Gastroesophageal sphincter (tissue), 4 donors: ENCODE measurements at places on chromosomes 2 and 18.

GRCh38 chr2:191078165-191078867, 64.3 kb upstream of the STAT1 start:
- no peaks in the 10 kb centered on the region for H3K27me3 ChIP-seq
- no peak overlapping the region for H3K27ac ChIP-seq
- H3K36me3 ChIP-seq = no peaks in the 10 kb centered on the region
- H3K4me3 ChIP-seq = no peak overlapping the region
- no peak for ATAC-seq

- H3K4me3 ChIP-seq = no peak overlapping the region
- peaks cover 16% of the 10 kb centered on the region for H3K4me1 ChIP-seq
- H3K27ac ChIP-seq = peak overlapping the region; percentile 48
- H3K36me3 ChIP-seq = no peaks in the 10 kb centered on the region
- H3K27me3 ChIP-seq = no peaks in the 10 kb centered on the region
- ATAC-seq = no peak
These were observed 40.3 kb downstream of the COPS8 start for GRCh38 chr2:237125967-237126366.

DNA sequence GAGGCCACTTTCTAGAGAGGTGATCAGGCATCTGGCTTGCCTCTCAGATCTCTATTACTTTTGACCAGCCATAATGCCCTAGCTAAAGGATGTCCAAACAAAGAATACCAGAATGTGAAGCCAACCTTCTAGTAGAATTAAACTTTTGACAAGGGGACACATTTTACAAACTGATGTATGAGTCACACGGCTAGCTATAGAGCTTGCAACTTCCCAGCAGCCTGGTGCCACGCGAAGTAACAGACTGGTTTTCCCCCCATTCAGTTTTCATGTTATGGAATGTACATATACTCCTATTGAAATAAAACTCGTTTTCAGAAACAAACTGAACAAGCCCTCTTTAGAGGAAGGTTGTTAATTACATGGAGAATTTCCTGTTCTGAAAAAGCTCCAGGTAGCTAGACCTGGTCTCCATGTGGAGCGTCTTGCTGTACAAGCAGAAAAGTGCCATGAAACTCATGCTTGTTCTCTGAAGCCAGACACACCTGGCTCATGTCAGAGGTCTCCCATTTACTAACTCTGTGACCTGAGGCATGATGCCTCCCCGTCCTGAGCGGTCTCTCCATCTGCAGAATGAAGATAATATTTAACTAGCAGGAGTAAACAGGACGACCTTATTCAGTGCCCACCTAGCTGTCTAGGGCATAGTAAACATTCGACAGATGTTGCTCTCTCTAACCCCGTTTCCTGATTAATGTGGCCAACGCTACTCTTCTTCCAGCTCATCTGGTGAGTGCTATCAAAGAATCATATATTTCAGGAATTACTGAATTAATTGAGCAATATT, 81.5 kb upstream of the MAP3K20 start:
- ATAC-seq = no peak
- no peak overlapping the region for H3K27ac ChIP-seq
- no peaks in the 10 kb centered on the region for H3K4me1 ChIP-seq
- H3K36me3 ChIP-seq = peaks cover 3% of the 10 kb centered on the region
- no peaks in the 10 kb centered on the region for H3K27me3 ChIP-seq

GRCh38 chr2:28163028-28163427, 229.6 kb upstream of the FOSL2 start:
- ATAC-seq = no peak
- H3K27ac ChIP-seq = peak overlapping the region; percentile 68
- H3K4me1 ChIP-seq = peaks cover 19% of the 10 kb centered on the region
- H3K4me3 ChIP-seq = no peak overlapping the region
